Stimulated activated CD8-positive, alpha-beta memory T cell treated with anti-CD3 and anti-CD28 coated beads, Interleukin-2, amount 100 ng/mL, for 1 hour (primary cell): ENCODE measurements at places on chromosomes 4 and X.

GRCh38 chr4:22514481-22514880, 1.4 kb downstream of the ADGRA3 start:
- DNase-seq, result no peak

- no peak for DNase-seq
Observed at GRCh38 chr4:106056914-106057313, 161.6 kb downstream of the NPNT start.

DNA sequence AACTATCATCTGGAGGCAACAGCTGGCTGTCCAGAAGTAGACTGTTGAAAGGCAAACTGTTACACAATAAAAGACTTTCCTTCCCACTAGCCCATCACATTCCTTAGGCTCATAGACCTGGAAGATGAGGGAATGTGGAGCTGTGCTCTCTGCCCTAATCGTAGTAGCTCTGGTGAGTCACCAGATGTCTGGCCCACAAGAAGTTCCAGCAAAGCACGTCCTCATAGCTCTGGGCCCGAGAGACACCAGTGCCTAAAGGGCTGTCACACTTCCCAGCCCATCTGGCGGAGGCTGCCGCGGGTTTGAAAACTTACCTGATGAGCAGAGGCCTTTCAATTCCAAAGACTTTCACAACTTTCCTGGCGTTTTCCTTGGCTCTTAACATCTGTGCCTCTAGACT, 81.7 kb upstream of the STOX2 start:
- no peak for DNase-seq

- DNase-seq, result no peak
Observed at GRCh38 chr4:87762311-87762710, 37.0 kb upstream of the IBSP start.

DNA sequence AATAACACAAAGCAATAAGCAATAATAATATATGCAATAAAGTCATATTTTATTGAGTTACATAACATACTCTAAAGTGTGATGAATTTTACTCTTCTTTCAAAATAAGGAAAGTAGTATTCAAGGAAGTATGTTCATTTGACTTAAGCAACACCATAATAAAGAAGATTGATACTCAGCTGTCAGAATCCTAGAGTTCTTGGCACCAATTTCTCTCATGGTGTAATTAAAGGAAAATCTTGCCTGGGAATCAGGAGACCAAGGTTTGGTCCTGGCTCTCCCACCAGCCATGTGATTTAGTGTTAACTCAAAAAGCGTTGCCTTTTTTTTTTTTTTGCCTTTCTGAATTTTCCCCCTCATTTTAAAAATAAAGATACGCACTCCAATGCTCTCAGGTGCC, 17.1 kb downstream of the MYOZ2 start:
- DNase-seq, result no peak

DNA sequence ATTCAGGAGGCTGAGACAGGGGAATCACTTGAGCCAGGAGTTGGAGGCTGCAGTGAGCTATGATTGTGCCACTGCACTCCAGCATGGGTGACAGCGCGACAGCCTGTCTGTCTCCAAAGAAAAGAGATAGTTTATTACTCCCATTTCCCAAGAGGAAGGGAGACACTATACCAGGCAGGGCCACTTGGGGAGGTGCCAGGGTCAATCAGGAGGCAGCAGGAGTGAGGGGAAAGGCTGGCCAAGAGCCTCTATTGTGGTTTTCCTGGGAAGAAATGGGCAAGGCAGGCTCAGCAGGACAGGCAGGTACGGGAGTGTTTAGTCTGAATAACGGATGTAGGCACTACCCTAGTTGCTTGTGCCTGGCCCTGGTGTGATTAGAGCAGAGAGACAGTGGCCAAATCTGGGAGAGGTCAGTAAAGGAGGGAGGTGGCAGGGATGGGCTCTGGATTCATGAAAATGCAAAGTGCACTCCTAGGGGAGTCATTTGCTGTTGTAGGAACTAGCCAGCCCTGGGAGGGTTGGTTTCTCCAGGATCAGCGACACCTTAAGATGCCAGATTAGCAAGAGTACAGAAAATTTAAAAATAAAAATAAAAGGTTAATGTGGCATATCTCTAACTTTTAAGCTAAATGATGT, 20.2 kb upstream of the CDKN2AIP start:
- no peak for DNase-seq

- no peak for DNase-seq
Observed at GRCh38 chr4:98577956-98578355, 80.5 kb downstream of the TSPAN5 start.

- DNase-seq, result no peak
Observed at GRCh38 chr4:59841698-59842097, 1358.4 kb upstream of the ADGRL3 start.

DNA sequence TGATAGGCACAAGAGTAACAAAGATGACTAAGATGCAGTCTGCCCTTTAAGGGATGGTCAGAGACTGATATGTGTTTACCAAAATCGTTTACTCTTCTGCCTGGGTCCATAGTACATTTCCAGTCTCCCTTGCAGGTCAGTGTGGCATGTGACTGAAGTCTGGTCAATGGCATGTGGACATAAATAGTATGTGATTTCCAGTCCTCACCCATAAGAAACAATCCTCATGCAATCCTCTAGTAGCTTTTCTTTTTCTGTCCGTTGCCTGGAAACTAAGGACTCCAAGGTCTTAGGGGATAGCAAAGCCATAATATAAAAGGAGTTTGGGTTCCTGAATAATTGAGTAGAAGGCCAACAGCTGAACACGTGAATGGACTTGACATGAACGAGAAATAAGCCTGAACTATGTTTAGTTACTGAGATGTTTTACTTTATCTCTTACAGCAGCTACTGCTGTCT, 1.1 kb downstream of the SLC9B2 start:
- no peak for DNase-seq

DNA sequence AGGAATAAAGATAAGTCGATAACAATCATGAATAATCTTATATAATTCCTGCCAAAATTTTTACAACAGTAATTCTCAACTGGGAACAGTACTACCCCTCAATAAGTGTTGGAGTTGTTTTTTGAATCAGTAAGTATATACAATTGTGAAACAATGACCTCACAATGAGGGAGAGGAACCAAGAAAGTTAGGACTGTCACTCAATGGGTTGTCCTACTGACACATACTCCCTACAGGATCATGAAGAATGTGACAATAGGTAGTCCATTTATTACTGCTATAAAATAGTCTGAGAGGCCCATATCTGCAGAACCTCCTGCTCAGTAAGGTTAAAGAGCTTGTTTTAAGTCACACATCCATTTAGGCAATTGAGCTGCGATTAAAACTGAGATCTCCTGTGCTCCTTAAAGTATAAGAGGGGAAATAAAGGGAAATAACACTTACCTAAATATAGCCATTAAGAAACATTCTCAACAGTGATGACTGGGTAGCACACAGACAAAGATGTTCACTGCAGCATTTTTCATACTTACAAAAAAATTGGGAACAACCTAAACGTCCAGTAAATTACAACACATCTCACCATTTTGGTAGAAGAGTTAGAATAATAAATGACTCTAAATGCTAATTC, 26.2 kb downstream of the FBXW7 start:
- no peak for DNase-seq

DNA sequence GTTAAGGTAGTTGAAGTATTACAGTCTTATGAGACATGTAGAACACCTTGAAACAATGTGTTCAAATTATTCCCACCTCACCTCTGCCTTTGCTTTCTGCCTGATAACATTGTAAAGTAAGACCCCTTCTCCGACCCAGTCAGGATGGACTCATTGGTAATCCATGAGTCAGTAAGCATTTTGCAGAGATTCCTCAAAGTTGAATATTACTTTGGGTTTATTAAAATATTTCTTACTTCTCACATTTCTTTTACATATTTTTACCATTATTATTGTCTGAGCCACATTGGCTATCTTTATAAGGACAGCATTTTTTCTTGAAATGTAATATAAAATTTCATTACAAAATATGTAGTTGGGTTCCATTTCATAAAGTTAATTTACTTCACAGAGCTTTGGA, 201.6 kb downstream of the BMPR1B start:
- no peak for DNase-seq

GRCh38 chrX:17164941-17165340, 210.1 kb upstream of the NHS start:
- no peak for DNase-seq

GRCh38 chr4:100290585-100290984, 100.3 kb upstream of the DDIT4L start:
- no peak for DNase-seq

DNA sequence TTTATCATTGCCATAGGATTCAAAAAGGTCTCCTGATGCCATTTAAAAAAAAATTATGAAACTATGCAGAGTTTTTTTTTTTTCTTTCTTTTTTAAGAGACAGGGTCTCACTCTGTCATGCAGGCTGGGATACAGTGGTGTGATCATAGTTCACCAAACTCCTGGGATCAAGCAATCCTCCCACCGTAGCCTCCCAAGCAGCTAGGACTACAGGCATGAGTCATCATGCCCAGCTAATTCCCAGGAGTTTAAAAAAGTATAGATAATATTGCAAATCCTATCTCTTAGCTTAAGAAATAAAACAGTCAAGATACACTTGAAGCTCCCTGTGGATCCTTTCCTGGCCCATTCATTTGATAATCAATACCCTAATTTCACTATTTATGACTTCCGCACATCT, 58.6 kb upstream of the PRSS48 start:
- DNase-seq, result no peak

DNA sequence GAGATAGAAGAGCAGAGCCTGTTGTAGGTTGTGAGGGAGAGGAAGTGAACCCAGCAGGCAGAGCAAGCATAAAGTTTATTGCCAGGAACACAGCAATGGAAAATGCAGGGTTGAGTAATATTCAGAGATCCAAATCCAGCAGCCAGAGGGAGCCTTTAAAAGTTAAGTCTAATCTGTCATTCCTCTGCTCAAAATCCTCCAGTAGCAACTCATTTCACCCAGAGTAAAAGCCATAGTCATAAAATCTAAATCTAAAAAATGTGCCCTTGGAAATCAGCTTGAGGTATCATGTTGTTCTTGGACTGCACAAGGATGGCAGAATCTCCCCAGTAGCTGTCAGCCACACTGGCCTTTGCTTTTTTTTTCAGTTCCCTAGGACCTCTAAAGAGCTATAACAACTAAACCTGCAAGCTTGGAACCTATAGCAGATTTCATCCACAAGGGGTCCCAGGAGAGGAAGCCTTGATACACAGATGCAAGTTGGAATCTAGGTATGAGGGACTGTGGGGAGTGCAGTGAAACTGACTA, 62.9 kb upstream of the FRAS1 start:
- DNase-seq, result no peak

- no peak for DNase-seq
Observed at GRCh38 chr4:2065106-2065930, 6.2 kb downstream of the NAT8L start.

- no peak for DNase-seq
Observed at GRCh38 chrX:128105659-128106058, 53.5 kb upstream of the ACTRT1 start.

- no peak for DNase-seq
Observed at GRCh38 chrX:128992107-128992971, 531.0 kb downstream of the SMARCA1 start.

DNA sequence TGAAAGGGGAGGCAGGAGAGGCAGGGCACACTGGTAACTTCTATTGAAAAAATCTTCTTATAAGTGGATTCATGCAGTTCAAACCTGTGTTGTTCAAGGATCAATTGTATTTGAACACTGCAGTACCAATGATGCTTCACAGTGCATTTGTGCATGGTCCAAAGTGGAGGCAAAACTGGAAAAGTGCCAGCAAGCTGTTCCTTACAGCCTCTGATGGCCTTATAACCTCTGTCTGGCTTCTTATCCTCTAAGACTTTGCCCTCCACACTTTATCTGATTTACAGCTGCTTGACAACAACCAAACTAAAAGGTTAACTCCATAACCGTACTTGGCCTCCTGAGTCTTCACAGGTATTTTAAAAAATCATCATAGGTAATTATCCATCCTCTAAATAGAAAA, 40.4 kb downstream of the MAGEB17 start:
- no peak for DNase-seq

- DNase-seq, result no peak
Observed at GRCh38 chrX:32010948-32011347, 939.1 kb upstream of the FTHL17 start.

GRCh38 chr4:182533964-182534363, 290.8 kb downstream of the TENM3 start:
- no peak for DNase-seq

GRCh38 chr4:183329954-183330742, 7.9 kb upstream of the CLDN24 start:
- no peak for DNase-seq

DNA sequence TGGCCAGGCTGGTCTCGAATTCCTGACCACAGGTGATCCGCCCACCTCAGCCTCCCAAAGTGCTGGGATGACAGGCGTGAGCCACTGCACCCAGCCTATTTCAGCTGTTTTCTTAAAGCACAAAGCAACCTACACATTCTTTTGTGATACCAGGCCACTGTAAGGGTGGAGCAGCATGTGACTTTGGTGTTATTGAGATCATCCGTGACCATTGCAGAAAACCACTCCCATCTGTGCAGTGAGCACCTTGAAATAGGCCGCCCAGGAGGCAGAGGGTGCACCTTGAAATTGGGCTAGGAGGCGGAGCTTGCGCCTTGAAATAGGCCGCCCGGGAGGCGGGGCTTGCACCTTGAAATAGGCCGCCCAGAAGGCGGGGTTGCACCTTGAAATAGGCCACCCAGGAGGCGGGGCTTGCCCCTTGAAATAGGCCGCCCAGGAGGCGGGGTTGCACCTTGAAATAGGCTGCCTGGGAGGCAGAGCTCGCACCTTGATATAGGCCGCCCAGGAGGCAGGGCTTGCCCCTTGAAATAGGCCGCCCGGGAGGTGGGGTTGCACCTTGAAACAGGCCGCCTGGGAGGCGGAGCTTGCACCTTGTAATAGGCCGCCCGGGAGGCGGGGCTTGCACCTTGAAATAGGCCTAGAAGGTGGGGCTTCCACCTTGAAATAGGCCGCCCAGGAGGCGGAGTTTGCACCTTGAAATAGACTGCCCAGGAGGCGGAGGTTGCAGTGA, 9.0 kb upstream of the SLC25A6 start:
- DNase-seq, result no peak

DNA sequence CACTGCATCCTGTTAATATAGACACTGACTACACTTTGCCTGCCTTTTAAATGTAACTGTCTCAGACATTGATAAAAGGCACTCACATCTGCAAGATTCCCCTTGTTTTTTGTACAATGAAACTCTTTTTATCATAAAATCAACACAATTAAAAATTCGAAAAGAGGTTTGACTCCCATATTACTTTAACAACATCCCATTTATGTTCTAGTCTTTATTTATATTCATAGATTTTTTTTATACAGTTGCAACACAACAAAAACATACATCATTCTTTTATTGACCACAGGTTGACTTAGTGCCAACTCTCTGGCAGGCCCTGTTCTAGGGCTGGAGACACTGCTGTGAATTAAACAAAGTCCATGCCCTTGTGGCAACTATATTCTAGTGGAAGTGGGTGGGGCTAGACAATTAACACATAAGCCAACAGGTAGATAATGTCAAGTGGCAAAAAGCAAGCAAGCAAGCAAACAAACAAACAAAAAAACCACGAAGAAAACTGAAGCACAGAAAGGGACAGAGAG, 36.8 kb downstream of the ANK2 start:
- DNase-seq, result no peak

GRCh38 chr4:174835536-174835935, 6.5 kb upstream of the GLRA3 start:
- no peak for DNase-seq

GRCh38 chr4:109462297-109462696, 28.7 kb downstream of the SEC24B start:
- DNase-seq, result no peak

GRCh38 chr4:150240011-150240410, 161.8 kb downstream of the DCLK2 start:
- no peak for DNase-seq

- DNase-seq, result no peak
Observed at GRCh38 chr4:41156574-41156973, 57.8 kb downstream of the APBB2 start.
